ENCODE measurements at places on chromosomes 16 and 17.

DNA sequence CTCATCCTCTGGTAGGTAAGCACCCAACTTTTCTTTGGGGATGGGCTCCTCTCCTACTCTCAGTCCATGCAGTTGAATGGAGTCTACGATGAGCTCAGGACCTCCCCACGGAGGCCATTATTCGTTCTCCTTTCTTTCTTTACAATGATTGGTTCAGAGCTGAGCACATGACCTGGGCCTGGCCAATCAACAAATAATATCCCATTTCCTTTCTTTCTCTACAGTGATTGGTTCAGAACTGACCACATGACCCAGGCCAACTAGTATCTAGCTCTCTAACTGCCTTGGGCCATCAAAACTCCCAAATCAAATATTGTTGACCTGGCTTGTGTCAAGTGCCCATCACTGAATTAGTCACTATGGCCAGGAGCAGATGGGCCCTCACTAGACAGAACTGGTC, 129.2 kb downstream of the USP31 start:
- no peak for DNase-seq

- DNase-seq: no peak
These were observed 981 bp downstream of the KCNH4 start for GRCh38 chr17:42179911-42180410.

- peak; percentile 7 for DNase-seq
These were observed 138.9 kb upstream of the CES5A start for GRCh38 chr16:56013962-56014552.

DNA sequence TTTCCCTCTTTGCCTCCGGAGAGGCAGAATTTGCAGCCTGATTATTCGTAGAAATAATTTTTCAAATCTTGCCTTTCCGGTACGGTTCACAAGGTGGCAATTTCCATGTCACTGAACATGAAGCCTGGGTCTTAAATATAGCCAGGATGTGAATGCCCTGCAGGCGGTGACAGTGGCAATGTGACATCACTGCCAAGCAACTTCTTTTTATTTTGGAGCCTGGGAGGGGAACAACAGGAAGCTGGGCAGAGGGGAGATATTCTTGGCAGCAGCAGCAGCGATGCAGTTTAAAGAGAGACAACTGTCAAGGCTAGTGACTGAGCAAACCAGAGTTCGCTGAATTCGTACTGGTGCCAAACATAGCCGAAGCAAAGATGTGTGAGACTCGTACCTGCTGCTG, 171.1 kb downstream of the SNX29 start:
- peak; percentile 41 for DNase-seq

- DNase-seq: no peak
These were observed 818 bp downstream of the DPH1 start for GRCh38 chr17:2030779-2031163.

DNA sequence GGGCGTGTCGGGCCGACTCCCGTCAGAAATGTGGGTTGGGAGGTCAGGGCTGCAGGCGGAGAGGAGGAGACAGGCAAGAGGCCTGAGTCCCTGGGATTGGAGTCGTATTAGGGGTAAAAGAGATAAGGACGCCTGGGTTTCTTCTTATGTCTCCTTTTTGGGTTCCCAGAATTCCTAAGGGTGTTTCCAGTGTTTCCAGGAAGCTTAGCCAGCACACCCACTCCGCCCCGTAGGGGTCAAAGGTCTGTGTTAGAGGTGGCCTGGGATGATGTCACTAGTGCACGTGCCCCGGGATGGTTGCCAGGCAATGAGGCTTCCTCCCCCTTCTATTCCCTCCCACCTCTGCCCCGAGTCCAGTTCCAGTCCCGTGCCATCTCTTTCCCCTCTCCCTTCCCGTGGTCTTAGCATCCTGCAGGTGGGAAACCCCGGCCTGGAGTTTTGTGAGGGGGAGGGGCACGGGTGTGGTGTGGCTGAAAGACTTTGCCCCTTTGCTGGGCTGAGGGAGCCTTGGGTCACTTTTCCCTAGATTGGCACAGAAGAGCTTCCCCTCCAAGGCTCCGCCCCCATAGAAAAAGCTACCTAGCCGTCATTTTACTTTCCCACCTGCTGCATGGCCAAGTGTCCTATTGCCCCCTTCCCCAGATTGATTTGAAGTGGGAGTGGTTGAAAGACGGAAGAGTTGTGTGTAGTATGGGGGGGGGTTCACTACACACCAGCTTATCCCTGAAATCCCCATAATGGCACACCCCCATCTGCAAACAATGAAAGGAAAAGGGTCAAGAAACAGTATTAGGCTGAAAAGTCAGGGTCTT, 2.8 kb downstream of the KDM6B start:
- peak; percentile 46 for DNase-seq

Data from naive thymus-derived CD8-positive, alpha-beta T cell (primary cell).